ENCODE measurements at places on chromosomes 1 and 21. TPM values are rescaled to one million over a fixed set of nuclear protein-coding genes. Genes with fewer than 3 reads are reported as not detected.

The CA6 gene
- total RNA-seq, result 1.7 TPM

The KCNE1 gene
- total RNA-seq, result 0.27 TPM

The ATP6V1G3 gene
- total RNA-seq, result 0.56 TPM

The C2CD2 gene
- 15.8 TPM for total RNA-seq

The C1QB gene
- total RNA-seq, result not detected

The TIE1 gene
- total RNA-seq, result 0.36 TPM

The SPSB1 gene
- 12.6 TPM for total RNA-seq

The SLC1A7 gene
- total RNA-seq, result not detected

GRCh38 chr21:19565587-19565986, 1162.0 kb upstream of the TMPRSS15 start:
- DNase-seq, result no peak

DNA sequence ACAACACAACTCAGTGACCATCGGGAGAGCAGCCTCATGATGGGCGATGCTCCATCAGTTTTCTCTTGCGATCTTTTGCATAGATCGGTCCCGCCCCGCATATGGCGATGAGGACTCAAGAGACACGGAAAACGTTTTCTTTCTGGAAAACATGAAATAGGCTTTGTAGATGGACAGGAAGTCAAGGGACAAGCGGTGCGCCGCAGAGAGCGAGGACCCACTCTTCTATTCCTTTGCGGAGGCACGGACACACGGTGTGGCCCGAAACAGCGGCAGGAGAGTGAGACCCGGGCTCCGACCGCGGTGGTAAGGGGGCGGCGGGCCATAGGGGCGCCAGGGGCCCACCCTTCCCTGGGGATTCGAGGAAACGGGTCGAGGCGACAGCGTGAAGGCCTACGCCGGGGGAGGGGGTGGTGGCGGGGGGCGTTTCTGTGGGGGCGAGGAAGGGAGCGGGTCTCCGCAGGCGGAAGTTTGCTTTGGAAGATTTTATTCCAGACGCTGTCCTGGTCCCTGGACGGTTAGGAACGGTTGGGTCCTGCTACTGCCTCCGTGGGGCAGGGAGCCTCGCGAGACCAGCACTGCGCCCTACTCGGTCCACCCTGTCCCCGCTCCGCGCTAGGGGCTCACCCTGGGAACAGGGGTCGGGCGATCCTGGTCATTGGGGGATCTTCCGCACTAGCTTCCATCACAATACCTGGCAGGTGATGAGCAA, 796 bp upstream of the TDRKH start:
- DNase-seq, result peak; percentile 22

DNA sequence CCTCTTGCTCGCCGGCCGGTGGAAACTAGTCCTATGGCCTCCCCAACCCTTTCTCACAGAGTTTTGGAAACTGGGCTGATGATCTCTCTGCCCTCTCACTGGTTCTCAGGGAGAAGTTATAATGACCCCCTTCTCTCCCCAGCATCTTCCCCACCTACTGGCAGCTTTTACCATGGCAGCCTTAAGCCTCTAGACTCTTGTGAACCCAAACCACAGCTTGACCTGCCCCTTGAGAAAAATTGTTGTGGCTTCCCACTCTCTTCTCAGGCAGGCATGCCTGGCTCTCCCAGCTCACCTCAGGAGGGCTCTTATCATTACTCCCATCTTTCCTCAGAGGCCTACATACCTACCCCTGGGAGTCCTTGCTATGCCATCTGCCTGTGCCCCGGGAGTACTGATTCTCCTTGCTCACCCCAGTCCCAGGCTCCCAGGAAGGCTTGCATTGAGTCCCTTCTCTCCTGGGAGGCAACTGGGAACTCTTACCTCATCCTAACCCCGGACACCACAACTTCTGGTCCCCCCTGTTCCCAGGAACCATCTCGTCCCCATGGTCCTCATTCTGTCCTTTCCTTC, 1.6 kb downstream of the NSUN4 start:
- DNase-seq, result no peak

GRCh38 chr1:17949511-17949910, 158.1 kb upstream of the IGSF21 start:
- no peak for DNase-seq

GRCh38 chr1:209564849-209565248, 18.7 kb upstream of the CAMK1G start:
- no peak for DNase-seq

DNA sequence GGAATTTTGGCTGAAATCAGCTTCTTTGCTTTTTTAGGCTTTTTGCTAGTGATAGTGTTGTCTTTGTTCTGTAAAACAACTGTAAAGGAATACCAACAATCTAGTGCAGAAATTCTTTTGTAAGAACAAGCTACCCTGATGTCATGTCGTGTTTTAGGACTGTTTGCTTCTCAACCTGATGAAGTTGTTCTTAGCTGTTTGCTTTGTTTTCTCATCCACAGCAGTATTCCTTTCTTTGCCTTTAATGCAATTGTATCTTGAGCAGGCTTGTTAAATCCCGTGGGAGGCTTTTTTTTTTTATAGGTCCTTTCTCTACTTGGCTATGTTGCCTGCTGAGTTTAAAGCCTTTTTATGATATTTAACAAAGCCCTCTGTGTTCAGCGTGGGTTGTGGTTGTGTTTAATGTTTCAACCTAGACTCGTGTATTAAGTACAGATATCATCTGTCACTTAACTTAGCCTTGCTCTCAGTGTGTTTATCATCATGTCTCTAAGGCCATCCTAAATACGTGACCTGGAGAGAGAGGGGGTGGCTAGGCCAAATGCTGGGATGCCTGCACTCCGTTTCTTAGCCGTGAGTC, 31.6 kb downstream of the ADARB1 start:
- no peak for DNase-seq

DNA sequence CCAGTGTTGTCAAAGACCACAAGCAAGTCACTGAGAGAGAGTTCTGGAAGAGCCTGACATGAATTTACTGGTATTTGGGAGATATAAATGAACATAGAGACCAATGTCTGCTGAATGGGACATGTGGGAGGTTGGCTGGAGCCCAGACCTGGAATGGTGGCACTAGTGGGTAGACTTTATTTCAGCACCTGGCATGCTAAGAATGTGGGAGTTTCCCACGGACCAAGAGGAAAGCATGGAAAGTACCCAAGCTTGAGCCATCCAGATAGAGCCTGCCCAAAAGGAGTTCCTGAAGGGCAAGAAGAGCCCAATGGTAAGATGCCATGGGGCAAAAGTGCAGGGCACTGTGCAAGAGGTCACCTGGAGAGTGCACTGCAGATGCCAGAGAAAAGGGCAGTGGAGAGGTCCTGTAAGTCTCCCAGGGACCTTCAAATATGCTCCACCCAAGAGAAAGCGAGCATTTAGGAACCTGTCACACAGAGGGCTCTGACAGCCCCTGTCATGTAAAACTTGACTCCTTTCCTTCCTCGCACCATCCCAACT, 8.1 kb upstream of the ZNF687 start:
- no peak for DNase-seq
